Mucosa of gallbladder (tissue), 1 donor: ENCODE measurements at places on chromosomes 3 and 15. TPM values are rescaled to one million over a fixed set of nuclear protein-coding genes. Genes with fewer than 3 reads are reported as not detected.

DNA sequence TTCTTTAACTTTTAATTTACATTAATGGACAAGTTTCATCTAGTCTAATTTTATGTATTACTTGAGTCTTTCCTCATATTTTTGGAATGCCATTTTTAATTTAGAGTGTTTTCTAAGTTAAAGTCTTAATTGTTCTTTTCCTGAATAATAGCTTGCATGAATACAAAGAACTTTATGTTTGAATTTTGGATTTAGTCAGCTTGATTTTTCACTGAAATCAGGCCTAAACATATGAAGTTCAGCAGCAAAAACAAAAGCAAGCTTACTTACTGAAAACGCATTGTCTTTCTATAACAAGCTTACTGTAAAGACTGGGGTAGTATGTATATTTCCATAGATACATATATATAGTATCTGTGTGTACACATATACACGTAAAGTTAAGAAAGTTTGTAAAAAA lies 126.0 kb downstream of the ZBTB20 start:
- no peak for DNase-seq

GRCh38 chr3:113744941-113745755 lies 901 bp downstream of the NAA50 start:
- peak; percentile 84 for DNase-seq

GRCh38 chr15:85583923-85584390 lies 203.6 kb downstream of the AKAP13 start:
- peak; percentile 53 for DNase-seq

DNA sequence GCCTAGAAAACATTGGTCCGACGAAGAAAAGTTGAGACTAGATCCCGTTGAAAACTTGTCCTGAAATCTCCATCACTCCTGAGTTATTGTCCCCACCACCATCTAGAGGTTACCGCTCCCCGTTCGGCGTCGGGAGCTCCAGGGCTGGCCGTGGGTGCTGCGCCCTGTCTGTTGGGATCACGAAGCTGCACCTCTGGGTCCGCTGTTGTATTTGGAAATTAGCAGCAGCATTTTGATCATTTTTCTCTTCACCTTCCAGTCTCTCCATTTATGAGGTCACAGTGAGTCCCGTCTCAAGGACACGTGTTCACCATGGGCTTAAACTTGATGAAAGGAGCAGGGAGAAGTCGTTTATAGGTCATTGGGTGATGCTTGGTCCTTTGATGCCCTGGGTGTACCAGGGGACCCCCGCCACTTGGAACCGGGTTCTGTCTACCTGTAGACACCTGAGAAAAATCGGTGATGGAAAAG lies 565 bp downstream of the MANF start:
- DNase-seq: no peak

The CHL1 gene
- total RNA-seq: 17.9 TPM

GRCh38 chr3:145865399-145866018 lies 295.5 kb downstream of the PLOD2 start:
- no peak for DNase-seq

- no peak for DNase-seq
Measured at GRCh38 chr15:81330366-81331090, 6.6 kb upstream of the STARD5 start.

- no peak for DNase-seq
Measured at GRCh38 chr3:42511201-42511600, 8.8 kb downstream of the VIPR1 start.

The GOLGA8O gene
- 1.4 TPM for total RNA-seq

GRCh38 chr3:50490424-50490823 lies 13.0 kb downstream of the CACNA2D2 start:
- no peak for DNase-seq

- DNase-seq: no peak
Measured at GRCh38 chr3:143142354-143142753, 22.8 kb downstream of the CHST2 start.

The DPPA2 gene
- not detected for total RNA-seq

The CXCR6 gene
- total RNA-seq: 11.9 TPM

DNA sequence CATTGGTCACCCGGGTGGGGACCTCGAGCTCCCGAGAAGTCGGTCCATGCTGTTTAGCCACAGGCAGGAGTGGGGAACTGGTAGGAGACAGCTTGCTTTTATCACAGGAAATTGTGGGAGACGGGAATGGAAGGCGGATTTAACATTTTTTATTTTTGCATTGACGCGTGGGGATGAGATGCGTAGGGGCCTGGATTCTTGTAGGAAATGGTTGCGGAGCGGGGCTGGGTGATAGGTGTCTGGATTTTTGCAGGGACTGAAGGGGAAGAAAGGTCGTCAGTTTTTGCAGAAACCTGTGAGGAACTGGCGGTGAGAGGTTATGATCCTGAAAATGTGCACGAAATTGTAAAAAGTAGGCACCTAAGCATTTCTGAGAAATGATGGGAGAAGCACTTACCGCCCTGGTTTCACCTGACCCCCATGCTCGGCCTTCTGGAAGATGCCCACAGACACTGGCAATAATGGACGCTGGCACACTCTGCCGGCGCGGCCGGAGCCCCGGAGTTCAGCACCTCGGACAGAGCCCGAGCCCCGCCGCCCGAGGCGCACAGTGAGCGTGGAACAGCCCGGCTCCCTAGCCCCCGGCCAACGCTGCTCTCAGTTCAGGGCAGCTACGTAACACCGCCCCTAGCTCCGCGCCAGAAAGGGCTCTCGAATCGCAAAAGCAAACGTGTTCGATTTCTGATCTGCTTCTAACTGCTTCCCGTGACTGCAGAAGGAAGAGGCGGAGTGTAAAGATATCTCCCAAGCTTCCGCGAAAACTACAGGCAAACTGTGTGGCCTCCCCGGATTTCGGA lies 928 bp downstream of the ANKRD34C start:
- peak; percentile 32 for DNase-seq

DNA sequence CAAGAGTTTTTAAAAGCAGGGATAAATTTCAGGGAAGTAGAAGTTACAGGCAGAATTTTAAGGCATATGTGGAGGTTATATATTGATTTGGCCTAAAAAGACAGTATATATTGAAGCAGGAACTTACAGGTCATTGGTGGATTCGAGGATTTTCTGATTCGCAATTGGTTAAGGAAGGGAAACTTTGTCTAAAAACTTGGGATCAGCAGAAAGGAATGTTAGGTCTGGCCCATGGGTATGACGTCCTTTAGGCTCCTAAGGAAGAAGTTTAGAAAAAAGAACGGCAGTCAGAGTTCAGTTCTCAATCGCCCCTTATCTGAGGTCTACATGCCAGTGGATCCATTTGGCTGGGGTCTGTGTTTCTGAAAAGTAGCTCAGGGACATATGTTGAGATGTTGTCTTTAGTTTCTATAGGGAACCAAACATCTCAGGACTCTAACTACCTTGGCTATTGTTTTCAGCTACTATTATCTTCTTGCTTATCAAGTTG lies 33.2 kb upstream of the ACP3 start:
- no peak for DNase-seq

GRCh38 chr15:92599394-92599970 lies 56.1 kb downstream of the FAM174B start:
- DNase-seq: no peak

DNA sequence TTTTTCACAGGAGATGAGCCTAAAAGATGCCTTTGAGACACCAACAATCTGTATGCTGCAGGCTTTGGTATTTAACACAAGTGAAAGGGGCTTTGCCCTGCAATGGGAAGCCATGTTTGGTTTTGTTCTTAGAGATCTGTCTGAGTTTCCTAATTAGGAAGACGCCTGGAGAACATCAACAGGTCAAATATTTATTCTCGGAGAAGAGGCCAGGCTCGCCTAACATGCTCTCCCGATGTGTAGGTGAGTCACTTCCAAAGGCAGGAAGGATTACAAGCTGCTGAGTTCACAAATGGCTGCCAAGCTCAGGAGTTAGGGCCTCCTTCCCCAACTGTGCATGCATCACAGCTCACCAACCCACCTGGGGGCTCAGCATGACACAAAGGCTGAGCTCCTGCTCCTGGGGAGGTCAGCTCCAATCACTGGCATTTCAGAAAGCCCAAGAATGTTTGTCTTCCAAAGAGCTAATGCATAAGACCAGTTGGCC lies 119.5 kb upstream of the PRICKLE2 start:
- DNase-seq: peak; percentile 31

GRCh38 chr3:111236836-111237713 lies 165.5 kb downstream of the NECTIN3 start:
- DNase-seq: no peak

The IQCF5 gene
- total RNA-seq: not detected

DNA sequence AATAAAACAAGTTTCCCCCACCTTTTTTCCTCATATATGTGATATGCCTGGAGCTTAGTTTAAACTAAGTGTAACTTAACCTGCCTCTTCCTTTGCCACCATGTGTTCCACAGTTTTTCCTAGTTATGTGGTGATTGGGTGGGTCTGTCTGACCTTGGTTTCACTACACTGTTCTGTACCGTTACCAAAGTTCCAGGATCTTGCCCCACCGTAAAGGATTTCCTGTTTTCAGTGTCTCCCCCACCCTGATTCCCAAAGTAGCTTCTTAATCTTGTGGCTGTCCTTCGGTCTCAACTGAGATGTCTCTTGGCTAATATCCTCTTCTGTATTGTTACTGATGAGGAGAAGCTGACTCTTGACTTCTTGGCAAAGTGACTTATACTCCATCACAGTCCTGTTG lies 6.4 kb upstream of the MGA start:
- no peak for DNase-seq

The MOBP gene
- total RNA-seq: 0.14 TPM

GRCh38 chr3:66203275-66203674 lies 17.5 kb upstream of the SLC25A26 start:
- no peak for DNase-seq

The MST1R gene
- 131 TPM for total RNA-seq

DNA sequence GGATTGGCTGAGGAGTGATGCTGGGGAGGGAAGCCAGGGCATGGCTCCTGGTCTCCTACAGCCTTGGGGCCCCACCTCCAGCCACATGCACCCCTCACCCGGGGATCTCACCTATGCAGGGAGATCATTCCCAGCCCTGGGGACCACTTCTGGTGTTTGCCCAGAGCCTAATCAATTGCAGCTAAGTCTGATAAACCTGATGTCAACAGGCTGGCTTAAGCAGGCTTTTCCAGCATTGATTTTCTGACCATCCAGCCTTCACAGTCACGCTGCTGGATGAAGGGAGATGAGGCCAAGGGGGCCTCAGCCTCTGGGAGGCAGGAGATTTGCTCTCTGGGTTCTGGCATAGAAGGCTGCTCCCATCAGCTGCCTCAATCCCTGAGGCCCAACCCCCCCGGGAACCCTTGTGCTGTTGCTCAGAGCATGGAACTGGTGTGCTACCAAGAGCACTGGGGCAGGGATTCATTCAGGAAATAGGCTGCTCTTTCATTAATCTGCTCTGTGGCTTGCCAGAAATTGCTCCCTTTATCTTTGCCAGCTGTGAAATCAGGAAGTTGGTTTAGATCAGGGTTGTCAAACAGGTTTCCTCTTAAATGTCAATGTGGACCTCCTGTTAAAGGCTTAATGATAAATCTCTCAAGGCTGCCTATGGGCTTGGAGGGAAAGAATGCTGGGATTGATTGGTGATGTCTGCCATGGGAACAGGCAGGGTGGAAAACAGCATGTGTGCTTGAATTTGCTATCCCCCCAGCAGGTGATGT lies 19.0 kb downstream of the FAM3D start:
- peak; percentile 73 for DNase-seq

The MEX3B gene
- total RNA-seq: 4.1 TPM

DNA sequence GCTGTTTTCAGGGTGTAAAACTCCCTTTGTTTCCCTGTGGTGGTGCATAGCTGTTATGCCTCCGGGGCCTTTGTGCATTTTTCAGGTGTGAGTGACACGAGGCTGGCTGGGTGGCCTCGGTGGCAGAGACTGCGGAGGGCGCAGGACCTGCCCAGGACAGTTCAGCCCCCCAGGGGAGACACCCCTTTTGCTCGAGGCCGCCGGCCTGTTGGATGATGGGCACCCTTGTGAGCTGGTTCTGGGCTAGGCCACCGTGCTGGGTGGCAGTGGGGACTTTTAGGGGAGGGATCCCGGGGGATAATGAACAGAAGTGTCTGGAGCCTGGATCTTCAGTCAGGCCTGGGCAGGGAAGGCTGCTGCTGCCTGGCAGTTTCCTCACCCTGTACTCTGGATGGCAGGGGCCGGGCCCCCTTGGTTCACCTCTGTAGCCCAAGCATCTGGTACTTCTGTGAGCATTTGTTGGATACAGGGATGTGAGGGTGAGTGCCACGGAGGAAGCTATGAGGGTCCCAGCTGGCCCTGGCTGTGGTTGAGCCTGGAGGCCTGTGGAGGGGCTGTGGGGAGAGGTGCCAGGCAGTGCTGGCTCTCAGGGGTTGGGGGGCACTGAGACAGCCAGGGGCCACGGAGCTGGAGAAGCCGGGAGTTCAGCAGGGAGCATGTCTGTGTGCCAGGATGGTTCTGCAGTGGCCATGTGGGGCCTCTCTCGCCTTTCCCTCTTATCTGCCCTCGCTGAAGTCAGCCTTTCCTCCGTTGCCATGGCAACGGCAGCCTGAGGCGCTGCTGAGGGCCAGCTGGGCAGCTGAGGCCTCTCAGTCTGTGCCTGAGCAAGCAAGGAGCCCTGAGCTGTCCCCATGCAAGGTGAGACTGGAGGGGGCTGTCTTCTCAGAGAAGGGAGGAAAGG lies 49.0 kb downstream of the KY start:
- no peak for DNase-seq

DNA sequence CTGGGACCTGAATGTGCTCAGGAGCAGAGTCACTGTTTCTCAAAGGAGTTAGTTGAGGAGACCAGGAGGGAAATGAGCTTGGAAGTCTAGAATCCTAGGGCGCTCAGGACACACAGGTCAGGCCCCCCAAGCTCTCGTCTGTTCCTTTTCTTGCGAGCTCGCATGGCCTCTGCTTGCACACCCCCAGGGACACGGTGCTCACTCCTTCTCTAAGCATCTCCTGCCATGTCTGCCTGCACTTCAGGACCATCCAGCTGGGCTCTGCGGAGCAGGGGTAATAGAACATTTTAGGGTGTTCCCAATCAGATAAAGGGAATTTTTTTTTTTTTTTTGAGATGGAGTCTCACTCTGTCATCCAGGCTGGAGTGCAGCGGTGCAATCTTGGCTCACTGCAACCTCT lies 213.2 kb downstream of the XXYLT1 start:
- DNase-seq: no peak

The GOLGA8T gene
- 0.66 TPM for total RNA-seq

DNA sequence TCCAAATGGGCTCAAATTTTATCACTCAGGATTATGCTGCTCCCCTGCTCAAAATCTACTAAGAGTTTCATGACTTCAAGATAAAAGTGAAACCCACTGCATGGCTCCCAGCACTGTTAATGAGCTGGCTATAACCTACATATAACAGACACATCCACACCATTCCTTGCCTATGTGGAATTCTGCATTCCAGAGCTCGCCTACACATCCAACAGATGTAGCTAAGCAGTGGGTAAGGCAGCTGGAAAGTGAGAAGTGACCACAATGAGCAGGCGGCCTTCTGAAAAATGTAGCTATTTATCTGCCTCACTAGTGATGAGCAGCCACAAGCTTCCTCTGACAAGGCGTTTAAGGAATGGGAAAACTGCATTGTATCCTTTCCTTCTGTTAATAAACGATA lies 92.0 kb upstream of the TRIM42 start:
- DNase-seq: no peak

The IL5RA gene
- total RNA-seq: 0.60 TPM

GRCh38 chr15:67578020-67578600 lies 35.6 kb downstream of the MAP2K5 start:
- no peak for DNase-seq
